ENCODE measurements at places on chromosomes 5 and 9. TPM values are rescaled to one million over a fixed set of nuclear protein-coding genes. Genes with fewer than 3 reads are reported as not detected.

Gene TPM2
- 11.3 TPM for total RNA-seq

Gene UTP15
- 7.6 TPM for total RNA-seq

DNA sequence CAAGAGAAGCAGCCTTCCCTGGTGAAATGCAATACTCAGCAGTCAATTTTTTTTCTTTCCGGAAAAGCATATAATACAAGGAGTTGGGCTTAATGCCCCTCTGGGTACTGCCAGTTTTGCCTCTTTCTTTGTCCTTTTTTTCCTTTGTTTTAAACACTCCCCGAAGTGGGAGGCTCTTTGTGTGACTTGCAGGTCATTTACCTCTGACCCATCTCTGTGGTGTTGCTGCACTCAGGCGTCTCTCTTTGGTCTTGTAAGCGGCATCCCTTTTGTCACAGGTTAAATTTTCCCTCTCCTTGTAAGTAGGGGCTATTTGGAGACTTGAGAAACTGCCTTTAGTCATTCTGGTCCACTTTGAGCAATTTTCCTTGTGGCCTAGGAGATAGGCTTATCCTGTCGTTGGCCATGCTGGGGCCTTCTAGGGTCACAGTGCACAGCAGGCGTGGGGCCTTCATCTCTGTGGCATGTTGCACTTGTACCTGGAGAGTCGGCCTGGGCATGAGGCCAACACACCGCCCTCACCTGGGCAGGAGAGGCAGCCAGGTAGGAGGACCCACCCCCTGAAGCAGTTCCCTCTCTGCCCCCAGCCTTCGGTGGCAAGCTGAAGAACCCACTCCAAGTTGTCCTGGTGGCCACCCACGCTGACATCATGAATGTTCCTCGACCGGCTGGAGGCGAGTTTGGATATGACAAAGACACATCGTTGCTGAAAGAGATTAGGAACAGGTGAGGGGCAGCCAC, 27.7 kb upstream of the CTSL start:
- no peak for DNase-seq

DNA sequence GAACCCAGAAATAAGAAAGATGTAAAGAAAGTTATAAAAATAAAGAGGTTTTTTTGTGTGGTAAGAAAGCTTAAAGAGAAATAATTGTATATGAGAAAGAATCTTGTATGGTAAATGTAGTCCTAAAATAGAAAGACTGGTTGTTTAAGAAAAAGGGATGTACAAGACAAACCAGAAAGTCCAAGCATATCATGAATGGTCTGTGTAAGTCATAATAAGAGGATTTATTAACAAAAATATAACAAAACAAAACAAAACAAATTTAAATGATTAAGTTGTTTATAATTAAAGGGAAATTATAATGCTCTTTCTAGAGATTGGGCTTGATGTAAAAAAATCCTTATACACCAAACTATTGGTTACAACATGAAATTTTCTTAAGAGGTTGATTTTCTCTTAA, 590.4 kb upstream of the PTGER4 start:
- DNase-seq = no peak

DNA sequence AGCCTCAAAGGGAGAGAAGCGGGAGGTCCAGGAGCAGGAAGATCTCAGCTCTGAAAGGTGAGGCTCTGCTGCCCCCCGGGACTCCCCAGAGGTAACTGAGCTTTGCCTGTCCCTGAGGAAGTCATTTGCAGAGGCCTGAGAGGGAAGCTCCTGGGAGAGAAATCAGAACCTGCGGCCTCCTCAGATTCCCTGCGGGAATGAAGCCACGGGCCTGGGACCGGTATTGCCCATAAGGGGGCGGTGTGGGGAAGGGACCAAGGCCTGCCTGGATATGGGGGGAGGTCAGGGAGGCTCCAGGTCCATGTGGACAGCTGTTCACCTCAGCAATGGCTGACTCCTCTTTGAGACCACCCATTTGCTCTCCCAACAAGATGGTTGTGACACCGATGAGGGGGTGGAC, 1.3 kb downstream of the SPATA31E1 start:
- no peak for DNase-seq
